ENCODE measurements at places on chromosomes 1 and 21.

DNA sequence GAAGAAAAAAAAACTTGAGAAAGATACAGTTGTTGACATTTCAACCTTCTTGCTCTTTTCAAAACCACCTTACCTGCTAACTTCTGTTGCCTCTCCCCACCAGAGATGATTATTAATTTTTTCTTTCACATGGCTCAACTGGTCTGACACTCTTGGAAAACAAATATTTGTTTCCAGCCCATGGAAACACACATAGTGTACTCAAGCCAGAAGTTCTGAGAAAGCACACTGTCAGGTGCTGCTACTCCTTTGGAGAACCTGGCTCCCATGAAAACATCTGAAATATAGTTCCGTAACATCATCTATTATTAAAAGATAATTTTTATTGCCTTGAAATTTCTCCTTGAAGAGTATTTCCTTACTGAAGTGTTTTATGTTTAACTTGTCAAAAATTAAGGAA lies 145.0 kb upstream of the C1orf105 start:
- no peak for DNase-seq

- no peak for DNase-seq
Observed at GRCh38 chr1:23169727-23170335, 1.2 kb upstream of the LUZP1 start.

DNA sequence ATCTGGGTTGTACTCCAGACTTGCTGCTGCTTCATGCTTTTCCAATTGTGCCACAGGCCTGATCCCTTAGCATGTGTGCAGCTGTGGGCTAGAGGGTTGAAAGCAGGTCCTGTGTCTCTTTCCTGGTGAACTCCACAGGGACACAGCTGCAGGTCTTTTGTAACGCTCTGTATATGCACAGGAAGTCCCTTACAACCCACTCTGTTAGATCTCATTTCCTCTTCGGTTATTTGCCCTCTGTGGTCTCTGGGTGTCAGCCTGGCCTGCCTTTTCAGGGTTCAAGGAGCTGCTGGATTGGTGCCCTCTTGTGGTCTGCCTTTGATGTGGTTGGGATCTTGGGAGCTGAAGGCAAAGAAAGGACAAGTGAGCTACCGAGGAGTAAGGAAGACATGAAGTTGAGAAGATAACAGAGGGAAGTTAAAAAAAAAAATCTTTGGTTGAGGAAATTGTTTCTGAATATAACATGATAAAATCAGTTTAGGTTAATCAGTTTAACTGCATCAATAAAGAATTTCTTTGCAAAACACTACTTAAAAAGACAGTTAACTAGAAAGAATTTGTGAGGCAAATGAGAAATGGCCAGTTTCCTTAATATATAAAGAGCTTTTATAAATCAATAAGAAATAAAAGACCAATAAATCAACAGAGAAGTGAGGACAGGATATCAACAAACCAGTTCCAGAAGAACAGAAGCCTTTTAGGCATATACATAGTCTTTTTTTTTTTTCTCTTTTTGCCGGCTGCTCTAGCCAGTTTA lies 44.1 kb downstream of the UCK2 start:
- no peak for DNase-seq

GRCh38 chr1:40404670-40405462 lies 31.3 kb downstream of the SMAP2 start:
- DNase-seq: no peak

- DNase-seq: no peak
Observed at GRCh38 chr1:220967911-220968310, 88.7 kb downstream of the HLX start.

GRCh38 chr21:39502631-39503030 lies 50.9 kb downstream of the SH3BGR start:
- DNase-seq: no peak

DNA sequence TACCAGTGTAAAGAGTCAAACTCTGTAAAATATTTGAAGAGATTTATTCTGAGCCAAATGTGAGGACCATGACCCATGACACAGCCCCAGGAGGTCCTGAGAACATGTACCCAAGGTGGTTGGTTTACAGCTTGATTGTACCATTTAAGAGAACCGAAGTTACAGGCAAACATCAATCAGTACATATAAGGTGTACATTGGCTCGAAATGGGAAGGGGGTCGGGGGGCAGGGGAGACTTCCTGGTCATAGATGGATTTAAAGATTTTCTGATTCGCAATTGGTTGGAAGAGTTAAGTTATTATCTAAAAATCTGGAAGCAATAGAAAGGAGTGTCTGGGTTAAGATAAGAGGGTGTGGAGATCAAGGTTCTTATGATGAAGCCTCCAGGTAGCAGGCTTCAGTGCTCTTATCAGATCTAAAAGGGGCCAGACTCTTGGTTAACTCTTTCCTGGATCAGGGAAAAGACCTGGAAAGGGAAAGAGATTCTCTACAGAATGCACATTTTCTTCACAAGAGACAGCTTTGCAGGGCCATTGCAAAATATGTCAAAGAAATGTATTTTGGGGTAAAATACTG lies 47.5 kb upstream of the NTPCR start:
- no peak for DNase-seq

- DNase-seq: no peak
Observed at GRCh38 chr1:118381197-118381869, 196.3 kb upstream of the SPAG17 start.

GRCh38 chr1:50959303-50959912 lies 659 bp downstream of the FAF1 start:
- no peak for DNase-seq

DNA sequence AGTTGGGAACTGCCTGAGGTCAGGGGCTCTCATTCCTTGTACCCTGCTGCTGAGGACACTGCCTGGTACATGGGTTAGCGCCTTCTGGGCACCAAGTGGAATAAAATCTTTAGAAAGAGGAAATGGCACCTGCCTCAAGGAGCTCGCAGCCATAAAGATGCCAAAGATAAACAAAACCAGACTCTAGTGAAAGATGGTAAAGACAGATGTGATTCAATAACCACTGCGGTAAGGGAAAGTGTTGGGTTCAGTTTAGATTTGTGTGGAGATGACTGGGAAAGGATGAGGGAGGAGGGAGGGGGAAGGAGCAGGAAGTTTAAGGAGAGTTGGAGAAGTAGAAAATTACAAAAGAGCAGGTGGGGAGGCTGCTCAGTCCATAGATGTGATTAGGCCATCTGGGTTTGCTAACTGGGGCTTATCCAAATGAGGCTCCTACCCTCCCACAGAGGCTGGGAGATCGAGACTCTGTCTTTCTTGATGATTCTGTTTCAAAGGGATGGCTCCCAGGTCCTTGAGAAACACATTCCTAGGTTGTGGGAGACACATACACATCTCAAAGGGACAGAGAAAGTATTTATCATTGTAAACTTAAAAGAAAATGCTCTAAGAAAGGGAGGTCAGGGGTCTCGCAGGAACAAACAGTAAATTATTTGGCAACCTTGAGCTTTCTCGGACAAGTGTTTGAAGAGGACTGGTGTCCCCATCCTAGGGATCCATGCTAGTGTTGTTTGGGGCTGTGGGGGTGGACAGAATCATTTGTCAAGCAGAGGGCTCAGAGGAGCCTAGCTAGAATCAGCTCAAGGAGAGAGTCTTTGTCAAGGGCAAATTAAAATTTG lies 65.7 kb upstream of the MORC3 start:
- DNase-seq: no peak

GRCh38 chr21:39662411-39662953 lies 49.7 kb downstream of the B3GALT5 start:
- no peak for DNase-seq

DNA sequence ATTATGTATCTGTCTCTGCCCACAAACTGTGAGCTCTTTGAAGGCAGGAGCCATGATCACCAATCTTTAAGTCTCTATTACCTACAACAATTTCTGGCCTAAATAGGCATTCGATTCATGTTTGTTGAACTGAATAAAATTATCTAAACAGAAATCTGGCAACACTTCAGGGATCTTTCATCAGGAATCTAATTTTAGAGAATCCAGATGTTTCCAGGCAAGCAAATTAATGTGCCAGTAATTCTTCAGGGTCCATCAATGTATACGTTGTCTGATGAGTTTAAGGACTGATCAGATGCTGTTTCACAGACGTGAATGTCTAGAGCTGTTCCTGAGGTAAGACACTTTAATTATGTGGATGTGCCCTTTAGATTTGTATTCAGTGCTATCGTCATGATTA lies 524.4 kb downstream of the PTPRC start:
- peak; percentile 91 for DNase-seq

- no peak for DNase-seq
Observed at GRCh38 chr1:147892731-147893214, 9.8 kb upstream of the GJA8 start.

DNA sequence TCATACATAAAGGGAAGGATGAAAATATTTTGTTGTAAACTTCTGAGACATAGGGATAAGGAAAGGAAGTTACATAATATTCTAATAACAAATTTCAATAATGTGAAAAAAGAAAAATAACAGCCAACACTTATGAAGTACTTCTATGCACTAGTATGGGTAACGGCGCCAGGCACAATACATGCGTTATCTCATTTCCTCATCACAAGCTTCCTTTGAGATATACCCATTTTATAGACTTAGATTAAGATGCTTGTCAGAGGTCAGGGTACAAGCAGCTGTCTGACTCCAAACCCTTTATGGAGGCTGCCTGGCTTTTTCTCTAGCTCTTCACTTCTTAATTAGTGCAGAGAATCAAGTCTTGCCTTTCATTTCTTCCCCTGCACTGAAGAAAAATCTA lies 41.3 kb downstream of the TCP10L start:
- no peak for DNase-seq

DNA sequence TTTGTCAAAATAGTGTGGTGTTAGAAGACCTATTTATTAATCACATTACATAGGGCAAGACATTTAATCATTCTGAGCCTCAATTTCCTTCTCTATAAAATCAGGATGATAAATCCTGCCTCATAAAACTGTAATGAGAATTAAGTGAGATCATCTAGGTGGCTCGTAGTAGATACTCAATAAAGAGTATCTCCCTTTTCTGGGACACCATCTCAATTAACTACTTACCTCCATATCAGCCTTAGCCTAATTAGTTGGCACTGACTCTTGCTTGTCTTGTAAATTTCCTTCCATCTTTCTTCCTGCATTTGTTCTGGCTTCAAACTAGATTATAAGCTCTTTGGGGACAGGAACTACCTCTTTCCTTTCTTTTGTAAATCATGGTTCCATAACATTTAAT lies 102.6 kb upstream of the TNR start:
- no peak for DNase-seq

GRCh38 chr1:76998582-76999223 lies 131.4 kb downstream of the ST6GALNAC5 start:
- peak; percentile 5 for DNase-seq

- DNase-seq: no peak
Observed at GRCh38 chr1:19344372-19344810, 32.3 kb downstream of the SLC66A1 start.

GRCh38 chr1:198072177-198072576 lies 84.6 kb upstream of the NEK7 start:
- no peak for DNase-seq

GRCh38 chr1:88169139-88169538 lies 514.9 kb upstream of the PKN2 start:
- DNase-seq: no peak

DNA sequence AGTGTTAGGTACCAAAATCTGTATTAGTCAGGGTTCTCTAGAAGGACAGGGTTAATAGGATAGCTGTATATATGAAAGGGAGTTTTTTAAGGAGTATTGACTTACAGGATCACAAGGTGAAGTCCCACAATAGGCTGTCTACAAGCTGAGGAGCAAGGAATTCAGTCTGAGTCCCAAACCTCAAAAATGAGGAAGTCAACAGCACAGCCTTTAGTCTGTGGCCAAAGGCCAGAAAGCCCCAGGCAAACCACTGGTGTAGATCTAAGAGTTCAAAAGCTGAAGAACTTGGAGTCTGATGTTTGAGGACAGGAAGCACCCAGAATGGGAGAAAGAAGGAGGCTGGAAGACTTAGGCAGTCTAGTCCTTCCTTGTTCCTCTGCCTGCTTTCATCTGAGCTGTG lies 487.5 kb upstream of the CHRM3 start:
- DNase-seq: no peak

- no peak for DNase-seq
Observed at GRCh38 chr1:175377394-175377793, 184.8 kb upstream of the KIAA0040 start.

- no peak for DNase-seq
Observed at GRCh38 chr1:1376551-1377226, 1.7 kb upstream of the AURKAIP1 start.

GRCh38 chr1:117089996-117090395 lies 29.9 kb downstream of the TTF2 start:
- no peak for DNase-seq

DNA sequence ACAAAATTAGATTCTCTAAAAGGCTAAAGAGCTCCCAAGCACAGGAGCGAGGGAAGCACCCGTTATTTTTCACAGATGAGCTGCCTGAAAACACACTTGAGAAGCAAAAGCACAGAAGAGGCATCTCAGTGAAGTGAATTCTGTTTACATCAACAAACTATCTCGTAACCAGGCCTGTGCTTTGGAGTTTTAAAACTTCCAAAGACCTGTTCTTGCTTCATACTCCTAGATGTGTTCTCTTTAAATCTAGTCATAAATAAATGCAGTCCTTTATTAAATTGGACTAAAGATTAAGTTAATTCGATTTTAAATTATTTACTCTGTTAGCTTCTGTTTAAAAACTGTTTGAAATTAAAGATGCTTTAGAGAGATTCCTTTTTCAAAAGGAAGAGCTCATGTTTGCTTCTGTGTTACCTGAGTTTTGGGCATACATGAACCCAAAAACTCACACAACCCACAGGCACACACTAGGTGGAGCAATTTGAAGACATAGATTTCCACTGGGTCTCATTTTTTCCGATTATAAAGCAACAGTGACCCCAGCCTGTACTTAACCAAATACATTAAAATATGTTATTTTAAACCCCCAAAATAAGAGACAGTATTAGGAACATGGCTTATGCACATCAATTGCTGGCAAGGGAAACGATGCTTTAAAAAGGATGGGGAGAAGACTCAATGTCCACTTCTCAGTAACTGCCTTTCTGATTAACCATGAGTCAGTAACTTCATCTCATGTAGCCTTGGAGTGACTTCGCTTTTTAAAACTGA lies 648.2 kb downstream of the SMYD3 start:
- DNase-seq: no peak

GRCh38 chr1:8002921-8003320 lies 23.2 kb downstream of the ERRFI1 start:
- no peak for DNase-seq

GRCh38 chr1:222358100-222358499 lies 189.8 kb downstream of the HHIPL2 start:
- DNase-seq: no peak

GRCh38 chr1:40625476-40626382 lies 39.8 kb downstream of the RIMS3 start:
- no peak for DNase-seq

DNA sequence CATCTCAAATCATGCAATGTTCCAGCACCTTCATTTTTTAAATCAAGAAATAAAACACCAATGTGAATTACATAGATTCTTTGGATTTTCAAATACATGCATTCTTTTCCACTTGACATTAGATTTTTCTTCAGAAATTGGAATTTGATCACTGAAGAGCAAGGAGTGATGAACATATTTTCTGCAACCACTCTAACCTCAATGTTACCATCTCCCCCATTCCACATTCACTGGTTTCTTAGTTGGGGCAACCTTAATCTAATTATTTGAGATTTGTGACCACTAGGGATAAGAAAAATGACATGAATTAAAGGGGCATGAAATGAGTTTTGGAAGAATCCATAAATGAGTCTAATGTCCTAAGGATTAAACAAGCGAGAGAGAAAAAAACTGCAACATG lies 168.7 kb upstream of the NR5A2 start:
- DNase-seq: no peak

GRCh38 chr1:155651861-155652661 lies 36.5 kb downstream of the YY1AP1 start:
- no peak for DNase-seq

- DNase-seq: peak; percentile 82
Observed at GRCh38 chr1:76125473-76126219, 51.1 kb downstream of the ST6GALNAC3 start.

Measured in SK-N-MC (cell line).